ENCODE measurements at places on chromosomes 7 and 10. TPM values are rescaled to one million over a fixed set of nuclear protein-coding genes. Genes with fewer than 3 reads are reported as not detected.

The TMEM213 gene
- not detected for polyA plus RNA-seq

The XPNPEP1 gene
- polyA plus RNA-seq: 119 TPM

The JCAD gene
- 8.3 TPM for polyA plus RNA-seq

DNA sequence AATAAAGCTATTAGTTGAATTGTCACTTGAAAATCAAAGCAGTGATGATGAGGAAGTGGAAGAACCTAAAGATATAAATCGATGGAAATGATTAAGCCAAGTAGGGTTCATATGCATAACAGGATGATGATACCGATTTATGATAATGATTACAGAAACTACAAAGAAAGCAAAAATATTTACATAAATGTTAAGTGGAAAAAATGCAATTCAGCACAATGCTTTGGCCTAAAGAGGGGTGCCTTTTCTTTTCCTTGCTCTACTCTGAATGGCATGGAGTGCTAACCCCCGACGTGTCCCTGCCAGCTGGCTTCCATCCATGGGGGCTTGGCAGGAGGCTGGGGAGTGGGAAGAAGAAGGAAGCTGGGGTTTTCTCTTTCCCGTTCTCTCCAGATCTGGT, 240.3 kb downstream of the GATA3 start:
- no peak for DNase-seq

GRCh38 chr10:21509341-21510240, 15.9 kb downstream of the SKIDA1 start:
- no peak for DNase-seq

The NEUROG3 gene
- polyA plus RNA-seq: not detected

DNA sequence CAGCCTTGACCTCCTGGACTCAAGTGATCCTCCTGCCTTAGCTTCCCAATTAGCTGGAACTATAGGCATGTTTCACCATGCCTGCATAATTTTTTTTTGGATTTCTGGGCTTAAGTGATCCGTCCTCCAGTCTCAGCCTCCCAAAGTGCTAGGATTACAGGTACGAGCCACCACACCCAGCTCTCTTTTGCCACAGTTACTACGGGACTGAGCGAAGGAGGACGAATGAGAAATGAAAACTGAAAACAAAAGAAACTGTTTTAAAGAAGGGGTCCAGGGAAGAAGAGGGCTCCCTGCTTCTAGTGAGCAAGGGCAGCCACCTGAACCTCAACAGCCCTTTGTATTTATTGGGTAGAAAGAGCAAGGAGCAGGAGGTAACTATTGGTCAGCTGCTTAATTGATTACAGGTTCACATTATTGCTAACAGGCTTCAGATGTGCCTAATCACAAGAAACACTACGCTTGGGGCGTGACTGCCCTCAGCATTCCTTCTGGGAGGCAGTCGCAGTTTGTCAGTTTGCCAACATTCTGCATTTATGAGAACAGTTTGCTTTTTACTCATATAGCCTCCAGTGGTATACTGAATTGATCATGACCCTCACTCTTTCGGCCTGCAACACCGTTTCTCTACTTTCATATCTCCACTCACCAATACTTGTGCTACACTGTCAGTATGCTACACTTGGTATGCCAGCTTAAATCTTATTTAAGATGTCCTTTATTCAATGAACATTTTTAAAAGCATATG, 676.8 kb downstream of the DNAJB9 start:
- peak; percentile 57 for DNase-seq

DNA sequence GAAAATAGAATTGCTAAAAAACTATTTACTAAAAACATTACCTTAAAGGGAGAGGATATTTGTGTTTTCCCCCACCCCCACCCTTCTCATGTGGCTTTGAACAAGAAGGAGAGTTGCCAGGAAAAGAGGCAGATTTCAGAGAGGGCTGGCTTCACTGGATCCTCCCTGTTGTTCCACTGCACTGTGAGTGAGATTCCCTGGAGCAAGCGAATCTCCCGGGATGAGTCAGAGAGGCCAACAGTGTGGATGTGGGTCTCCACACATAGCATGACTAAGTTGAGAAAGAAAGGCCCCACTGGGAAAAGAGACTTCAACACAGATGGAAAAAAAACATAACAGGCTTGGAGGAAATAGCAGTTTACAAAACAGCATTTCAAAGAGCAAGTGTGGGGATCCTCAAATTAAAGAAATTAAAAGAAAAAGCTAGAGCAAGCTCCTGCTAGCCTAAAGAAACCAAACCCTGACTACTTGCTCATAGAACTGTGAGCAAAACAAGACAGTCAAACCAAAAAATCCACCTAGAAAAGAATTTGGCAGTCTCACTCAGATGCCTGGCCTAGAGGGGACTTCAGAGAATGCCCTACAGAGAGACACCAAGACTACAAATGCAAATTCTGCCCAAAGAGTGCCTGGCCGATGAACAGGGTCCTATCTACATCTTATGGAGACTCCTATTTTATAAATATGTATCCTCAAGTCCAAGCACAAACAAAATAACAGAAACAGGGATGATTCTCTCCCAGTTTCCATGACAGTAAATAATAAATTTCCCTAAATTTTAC, 3.4 kb downstream of the CAV1 start:
- DNase-seq: peak; percentile 96

The GIMAP8 gene
- not detected for polyA plus RNA-seq

The FFAR4 gene
- polyA plus RNA-seq: not detected

- DNase-seq: peak; percentile 80
These were observed 112.8 kb upstream of the AHR start for GRCh38 chr7:17185690-17186070.

DNA sequence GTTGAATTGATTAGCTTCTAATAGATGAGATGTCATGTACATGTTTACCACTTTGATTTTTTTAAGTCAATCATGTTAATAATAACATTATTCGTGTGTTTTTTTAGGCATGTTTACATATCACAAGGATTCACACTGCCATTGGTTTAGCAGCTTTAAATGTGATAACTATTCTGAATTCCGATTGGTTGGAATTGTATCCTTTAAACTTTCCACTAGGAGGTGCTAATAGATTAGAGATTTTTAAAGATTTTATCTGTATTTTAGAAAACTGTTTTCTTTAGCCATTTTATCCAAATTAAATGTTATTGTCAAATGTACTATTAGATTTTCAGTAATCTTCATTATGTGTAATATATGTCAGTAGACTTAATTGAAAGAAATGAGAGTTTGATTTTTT, 83.2 kb downstream of the HECTD2 start:
- DNase-seq: peak; percentile 53

The GIMAP5 gene
- not detected for polyA plus RNA-seq

The EPHA1 gene
- 0.09 TPM for polyA plus RNA-seq

DNA sequence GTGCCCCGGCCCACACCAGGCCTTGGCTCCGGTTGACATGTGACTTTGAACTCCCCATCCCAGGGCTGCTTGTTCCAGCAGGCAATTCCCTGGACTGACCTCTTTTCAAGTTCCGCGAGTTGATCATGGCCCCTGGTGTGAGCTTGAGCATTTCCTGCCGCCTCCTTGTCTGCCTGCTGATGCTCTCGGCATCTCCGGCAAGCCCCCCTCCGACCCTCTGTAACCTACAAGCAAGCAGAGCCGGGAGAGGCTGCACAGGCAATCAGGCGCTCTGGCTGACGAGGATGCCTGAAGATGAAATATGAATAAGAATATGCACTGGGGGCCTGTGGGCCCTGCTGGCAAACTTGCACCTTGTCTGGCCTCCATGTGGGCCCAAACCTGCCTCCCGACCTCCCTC, 304.9 kb upstream of the MKI67 start:
- no peak for DNase-seq

The MYO1G gene
- polyA plus RNA-seq: 0.10 TPM

The TRIP6 gene
- polyA plus RNA-seq: 76.2 TPM

DNA sequence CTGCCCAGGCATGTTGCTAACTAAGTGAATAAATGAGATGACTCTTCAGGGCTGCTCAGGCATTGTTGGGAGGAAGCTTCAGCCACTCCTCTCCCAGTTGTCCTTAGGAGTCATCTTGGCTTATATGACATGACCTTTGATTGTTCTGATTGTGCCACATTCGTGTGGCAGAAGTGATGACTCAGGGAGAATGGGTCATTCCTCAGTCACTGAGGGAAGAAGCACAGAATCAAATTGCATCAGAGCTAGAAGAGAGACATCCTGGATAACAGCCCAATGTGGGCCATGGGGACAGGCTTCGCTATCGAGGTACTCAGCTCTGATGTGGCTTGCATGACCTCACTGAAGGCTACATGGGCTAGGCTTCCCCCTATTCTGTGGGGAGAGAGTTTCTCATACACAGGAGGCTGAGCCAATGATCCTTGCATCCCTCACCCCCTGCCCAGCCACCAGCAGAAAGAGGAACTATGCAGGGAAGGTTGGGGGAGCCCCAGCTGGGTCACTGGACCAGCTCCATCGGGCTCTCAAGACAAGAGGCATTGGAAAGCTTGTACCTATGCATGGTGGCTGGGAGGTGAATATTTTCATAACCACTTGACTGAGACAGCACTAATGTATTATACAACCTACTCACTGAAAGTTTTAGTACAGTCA, 6.0 kb upstream of the HMX3 start:
- no peak for DNase-seq
